ENCODE measurements at places on chromosomes 7 and 10.

- peak; percentile 72 for DNase-seq
These were observed 10.4 kb downstream of the CPA2 start for GRCh38 chr7:130276796-130277762.

DNA sequence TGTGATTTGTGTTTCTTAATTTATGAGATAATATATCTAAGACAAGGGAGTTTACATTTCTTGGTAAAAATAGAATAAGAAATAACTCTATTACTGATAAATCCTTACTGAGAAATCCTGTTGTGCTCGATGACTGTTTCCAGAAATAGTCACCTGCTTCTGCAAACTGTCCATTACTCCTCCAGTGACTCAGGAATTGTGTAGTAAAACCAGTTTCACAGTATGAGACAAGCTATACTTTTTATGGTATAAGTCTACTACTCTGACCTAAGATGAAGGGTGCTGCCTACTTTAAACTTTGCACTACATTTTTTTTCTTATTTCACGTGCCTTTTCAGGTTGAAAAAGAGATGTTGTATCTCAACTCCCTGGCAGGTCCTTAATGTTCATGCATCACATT lies 6.8 kb upstream of the ANKRD22 start:
- DNase-seq, result no peak

DNA sequence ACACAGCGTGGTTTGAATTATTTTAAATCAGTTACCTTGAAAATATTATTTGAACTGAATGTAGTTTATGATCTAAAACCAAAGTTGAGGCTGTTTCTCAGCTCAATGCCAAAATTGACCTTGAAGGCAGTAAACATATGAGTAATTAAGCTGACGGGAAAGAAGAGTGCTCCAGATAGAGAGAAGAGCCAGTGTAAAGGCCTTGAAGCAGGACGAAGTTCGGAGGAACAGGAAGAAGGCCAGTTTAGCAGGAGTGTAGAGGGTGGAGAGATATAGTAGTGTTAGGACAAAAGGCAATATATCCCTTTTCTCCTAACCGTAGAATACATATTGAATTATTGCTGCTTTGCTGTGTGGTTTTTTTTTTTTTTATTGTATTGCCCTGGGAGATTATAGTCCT lies 63.2 kb downstream of the CYP51A1 start:
- DNase-seq, result no peak

DNA sequence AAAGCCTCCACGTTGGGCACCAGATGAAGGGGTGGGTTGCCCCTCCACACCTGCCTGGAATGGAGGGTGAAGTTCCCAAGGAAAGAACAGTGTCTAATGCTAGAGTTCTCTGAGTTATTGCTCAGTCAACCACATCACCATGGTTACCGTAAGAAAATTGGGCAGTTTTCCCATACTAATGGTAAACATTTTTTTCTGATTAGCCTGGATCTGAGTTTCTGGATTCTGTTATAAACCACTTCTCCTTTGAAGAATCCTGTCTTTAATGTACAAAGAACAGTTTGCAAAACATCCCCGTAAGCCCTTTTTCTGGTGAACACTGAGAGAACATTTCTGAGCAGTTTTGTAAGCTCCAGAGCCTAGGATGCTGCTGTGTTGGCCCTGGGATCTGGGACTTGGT lies 45.5 kb downstream of the ABCC2 start:
- peak; percentile 71 for DNase-seq

DNA sequence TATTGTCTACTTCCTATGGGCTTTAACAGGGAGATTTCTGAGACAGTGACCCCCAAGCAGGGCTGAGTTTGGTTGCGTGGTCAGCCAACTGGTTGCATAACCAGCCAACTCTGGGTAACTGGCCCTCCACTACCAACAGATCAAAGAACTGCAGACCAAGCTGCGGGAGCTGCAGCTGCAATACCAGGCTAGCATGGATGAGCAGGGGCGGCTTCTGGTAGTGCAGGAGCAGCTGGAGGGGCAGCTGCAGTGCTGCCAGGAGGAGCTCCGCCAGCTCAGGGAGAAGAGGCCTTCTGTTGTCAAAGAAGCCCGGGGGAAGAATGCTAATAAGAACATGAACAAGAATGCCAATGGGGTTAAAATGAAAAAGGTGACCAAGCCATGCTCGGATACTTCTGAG lies 15.7 kb upstream of the FLNC start:
- no peak for DNase-seq

DNA sequence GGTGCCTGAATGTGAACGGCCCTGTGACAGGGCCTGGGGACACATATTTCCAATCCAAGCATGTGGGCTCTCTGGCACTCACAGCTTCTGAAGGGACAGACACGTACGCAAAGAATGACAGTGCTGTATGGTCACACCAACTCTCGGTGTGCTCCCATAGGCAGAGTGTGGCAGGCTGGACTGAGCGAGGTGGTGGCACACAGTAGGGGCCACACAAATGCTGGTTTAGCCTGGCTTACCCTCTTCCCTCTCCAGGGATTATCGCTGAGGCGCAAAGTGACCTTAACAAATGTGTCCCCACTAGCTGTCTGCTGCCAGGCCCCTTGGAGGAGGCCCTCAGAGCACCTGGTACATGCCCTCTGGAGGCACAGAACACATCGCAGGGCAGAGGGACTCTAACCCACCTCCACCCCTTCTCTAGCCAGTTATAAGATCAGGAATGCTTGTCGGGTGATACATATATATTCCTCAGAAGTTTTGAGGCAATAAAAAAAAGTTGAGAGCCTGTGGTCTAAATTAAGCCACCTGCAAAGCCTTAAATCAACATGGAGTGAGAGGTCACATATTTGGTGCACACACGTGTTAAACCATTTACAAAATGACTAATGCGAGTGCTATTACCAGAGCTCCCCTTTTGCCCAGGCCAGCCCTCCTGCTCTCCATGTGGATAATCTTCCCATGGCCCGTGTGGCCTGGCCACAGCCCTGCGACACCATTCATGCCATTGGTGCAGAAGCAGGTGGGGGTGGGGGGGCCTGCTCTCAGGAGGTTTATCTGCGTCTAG lies 262.8 kb upstream of the GRB10 start:
- peak; percentile 51 for DNase-seq

DNA sequence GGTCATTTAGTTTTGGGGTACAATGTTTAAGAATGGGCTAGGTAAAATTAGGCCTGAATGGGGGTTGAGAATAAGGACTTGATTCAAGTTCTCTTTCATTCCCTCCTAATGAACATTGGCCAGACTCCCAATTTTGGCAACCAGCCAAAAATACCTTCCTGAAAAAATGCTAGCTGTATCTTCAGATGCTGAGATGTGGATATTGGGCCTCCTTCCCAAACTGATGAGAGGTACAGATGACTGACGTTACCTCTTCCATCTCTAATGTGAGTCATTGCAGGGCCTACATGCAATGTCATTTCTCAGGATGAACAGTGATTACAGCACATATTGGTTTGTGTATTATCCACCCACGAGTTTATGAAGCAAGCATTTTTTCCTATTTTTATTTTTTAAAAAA lies 151.6 kb downstream of the SND1 start:
- no peak for DNase-seq

GRCh38 chr7:46349490-46349889 lies 428.4 kb upstream of the IGFBP3 start:
- no peak for DNase-seq

DNA sequence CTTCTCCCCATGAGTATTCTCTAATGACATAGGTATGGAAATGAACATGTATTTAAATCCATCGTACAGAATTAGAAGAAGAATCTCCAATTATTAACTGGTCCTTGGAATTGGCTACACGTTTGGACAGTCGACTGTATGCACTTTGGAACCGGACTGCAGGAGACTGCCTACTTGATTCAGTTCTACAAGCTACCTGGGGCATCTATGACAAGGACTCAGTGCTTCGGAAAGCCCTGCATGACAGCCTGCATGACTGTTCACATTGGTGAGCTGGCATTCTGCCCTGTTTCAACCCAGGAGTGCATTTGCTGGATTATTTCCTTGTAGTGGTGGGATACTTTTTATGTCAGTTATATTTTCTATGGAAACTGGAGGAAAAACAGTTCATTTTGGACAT lies 32.2 kb downstream of the ZRANB1 start:
- DNase-seq, result no peak

DNA sequence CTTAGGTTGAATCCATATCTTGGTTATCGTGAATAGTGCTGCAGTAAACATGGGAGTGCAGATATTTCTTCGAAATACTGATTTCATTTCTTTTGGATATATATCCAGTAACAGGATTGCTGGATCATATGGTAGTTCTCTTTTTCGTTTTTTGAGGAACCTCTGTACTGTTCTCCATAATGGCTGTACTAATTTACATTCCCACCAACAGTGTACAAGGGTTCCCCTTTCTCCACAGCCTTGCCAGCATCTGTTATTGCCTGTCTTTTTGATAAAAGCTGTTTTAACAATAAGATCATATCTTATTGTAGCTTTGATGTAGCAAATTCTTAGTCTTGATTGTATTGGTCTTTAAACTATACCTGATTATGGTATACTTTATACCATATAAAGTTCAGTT lies 45.3 kb downstream of the ZNRF2 start:
- no peak for DNase-seq

DNA sequence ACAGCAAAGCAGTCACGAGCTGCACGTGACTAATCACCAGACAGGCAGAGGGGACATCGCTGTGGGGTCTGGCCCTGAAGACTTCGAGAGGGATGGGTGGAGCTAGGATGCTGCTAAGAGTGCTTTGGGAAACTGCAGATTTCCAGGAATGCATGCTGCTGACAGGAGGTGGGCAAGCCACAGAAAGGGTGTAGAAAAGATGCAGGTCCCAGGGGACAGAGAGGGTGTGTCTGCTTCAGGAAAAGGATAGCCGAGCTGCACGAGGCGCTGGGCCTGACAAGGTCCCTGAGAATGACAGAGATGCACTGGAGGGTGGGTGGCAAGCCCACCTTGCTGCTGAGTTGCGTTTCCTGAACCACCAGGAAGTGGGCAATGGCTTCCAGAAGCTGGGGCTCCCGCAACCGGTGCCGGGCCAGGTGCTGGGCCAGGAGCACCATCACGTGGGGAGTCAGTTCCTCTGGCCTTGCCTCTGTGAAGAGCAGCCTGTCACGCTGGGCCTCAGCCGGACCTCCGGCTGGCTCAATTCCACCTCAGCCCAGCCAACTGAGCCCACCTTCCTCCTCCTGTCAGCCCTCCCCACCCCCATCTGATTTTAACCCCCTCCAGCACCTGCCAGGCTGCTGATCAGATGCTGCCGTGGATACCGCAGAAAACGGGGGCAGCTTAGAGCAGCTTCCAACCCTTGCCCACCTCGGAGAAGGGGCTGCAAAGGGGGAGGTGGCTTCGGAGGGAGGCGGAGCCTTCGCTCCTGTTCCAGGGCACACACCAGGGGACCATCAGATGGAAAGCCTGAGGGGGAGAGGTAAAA lies 2.2 kb downstream of the FASTK start:
- no peak for DNase-seq

- no peak for DNase-seq
These were observed 16.0 kb downstream of the KAT6B start for GRCh38 chr10:74842301-74842954.

GRCh38 chr7:28643188-28643569 lies 230.9 kb downstream of the CREB5 start:
- DNase-seq, result no peak

- DNase-seq, result no peak
These were observed 172.3 kb downstream of the NRP1 start for GRCh38 chr10:33162248-33162575.

- peak; percentile 37 for DNase-seq
These were observed 112.9 kb upstream of the ZNF746 start for GRCh38 chr7:149610441-149611011.

- peak; percentile 79 for DNase-seq
These were observed 76.7 kb downstream of the SFMBT2 start for GRCh38 chr10:7333961-7334641.

DNA sequence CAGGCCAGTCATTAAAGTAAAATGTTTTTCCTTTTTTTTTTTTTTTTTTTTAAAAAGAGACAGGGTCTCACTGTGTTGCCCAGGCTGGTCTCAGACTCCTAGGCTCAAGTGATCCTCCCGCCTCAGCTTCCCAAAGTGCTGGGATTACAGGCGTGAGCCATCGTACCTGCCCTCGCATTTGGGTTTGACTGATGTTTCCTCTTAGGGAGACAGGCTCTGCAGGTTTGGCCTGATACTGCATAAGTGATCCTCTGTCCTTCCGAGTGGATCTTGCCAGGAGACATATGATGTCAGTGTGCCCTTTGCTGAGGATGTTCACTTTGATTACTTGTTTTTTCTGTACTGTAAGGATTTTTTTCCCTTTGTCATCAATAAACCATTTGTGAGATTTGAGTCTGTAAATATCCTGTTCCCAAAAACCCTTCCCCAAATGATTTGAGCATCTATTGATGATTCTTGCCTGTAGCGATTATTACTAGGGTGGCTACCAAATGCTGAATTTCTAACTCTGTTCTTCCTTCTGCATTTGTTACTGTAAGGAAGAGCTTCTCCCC lies 19.7 kb downstream of the LIMK1 start:
- DNase-seq, result no peak

GRCh38 chr10:28077889-28078288 lies 79.0 kb upstream of the ODAD2 start:
- no peak for DNase-seq

- peak; percentile 97 for DNase-seq
These were observed 15.8 kb upstream of the ADAMTS14 start for GRCh38 chr10:70656489-70656888.

DNA sequence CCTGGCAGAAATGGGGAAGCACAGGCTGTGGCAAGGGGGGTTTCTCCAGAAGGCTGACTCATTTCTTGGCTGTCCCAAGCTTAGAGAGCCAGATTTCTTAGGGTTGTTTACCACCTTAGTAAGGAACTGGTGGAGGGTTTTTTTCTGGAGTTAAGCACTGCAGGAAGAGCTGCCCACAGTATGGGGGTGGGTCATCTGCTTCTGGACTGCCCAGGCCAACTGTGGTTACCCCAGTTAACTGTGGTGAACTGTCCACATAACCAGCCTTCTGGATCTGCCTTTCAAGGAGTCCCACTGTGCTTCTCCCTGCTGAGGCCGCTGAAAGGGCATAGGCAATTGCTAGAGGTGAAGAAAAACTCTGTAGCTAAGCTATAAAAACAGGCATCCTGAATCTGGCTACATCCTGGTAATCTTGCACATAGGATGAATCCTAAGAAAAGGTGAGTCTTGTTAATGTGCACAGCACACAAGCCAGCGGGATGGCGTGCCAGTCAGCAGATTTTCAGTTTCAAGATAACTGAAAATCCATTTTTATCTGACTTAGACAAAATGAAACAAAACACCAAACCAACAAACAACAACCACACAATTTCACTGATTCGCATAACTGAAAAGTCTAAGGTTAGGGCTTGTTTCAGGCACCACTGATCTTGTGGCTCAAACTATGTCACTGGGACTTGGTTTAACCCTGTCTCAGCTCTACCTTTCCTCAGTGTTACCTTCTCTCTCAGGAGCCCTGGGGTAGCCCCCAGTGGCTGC lies 21.6 kb upstream of the TSPAN33 start:
- no peak for DNase-seq

- peak; percentile 31 for DNase-seq
These were observed 328.2 kb downstream of the DNAJB6 start for GRCh38 chr7:157664871-157665633.

Measured in fibroblast of lung (primary cell).